Pons (tissue), 1 donor: ENCODE measurements at places on chromosomes 2 and 18.
A peak's percentile ranks its signal among the peaks of the same experiment; 100 is the strongest.

DNA sequence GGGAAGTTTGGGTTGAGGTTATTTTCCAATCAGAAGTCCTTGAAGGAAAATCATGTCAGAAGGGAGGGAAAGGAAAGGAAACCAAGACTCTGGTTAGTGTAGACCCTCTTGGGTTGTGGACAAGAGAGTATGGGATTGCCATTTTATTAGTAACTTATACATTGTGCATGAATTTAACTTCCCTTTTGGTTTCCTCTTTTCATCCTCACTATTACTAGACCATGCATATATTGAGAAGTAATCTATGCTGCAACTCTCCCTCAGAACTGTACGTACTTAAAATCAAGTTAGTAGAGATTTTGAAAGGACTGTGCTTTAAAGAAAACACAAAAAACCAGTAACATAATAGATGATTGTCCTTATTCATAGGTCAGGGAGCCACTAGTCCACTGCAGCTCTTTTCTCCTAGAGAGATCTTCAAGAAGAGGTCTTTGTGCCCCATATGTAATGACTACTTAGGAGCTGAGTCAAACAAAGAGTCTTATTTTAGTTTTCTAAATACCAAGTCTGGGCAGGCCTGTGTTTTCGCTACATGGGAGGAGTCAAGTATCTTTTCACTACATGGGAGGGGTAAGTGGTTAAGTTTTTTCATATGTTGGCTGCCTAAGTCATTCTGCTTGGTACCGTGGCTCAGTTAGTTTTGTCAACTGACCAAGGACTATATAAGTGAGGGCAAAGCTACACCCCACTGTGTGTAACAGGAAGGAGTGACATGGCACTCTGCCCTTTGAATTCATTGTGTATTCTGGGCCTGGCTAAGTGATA is 25.2 kb upstream of the FAM117B start:
- DNase-seq: peak; percentile 40

DNA sequence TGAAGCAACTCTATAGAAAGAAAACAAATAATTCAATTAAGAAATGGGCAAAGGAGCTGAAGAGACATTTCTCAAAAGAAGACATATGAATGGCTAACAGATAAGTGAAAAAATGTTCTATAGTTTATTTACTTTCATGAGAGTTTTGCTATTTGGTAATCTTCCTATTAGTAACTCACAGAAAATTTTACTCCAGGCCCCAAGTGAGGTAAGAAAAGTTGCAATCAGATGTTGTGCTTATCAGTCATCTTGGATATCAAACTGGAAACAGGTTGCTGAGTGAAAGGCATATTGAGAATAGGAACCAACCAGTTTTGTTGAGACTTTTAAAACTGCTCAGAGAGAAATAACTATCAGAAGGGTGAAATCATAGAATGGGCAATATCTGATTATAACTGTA is 1179.0 kb upstream of the ACVR2A start:
- DNase-seq: no peak

- DNase-seq: no peak
These were observed 499.6 kb upstream of the HS6ST1 start for GRCh38 chr2:128818248-128818647.

DNA sequence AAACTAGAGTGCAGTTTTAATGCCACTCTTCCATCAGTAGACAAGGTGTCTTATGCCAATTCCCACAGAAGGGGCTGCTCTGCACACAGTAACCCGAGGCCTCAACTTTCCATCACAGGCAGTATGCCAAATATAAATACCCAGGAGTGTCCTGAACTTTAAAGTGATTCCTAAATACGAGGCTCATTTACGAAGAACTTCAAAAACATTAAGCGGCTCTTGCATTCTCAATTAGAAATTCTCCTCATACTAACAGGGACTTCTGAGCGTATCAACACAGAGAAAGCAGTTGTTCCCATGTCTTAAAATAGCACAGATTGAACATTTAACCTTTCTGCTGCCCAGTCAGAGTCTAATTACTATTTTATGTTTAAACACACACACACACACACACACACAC is 638.6 kb downstream of the ERBB4 start:
- no peak for DNase-seq

DNA sequence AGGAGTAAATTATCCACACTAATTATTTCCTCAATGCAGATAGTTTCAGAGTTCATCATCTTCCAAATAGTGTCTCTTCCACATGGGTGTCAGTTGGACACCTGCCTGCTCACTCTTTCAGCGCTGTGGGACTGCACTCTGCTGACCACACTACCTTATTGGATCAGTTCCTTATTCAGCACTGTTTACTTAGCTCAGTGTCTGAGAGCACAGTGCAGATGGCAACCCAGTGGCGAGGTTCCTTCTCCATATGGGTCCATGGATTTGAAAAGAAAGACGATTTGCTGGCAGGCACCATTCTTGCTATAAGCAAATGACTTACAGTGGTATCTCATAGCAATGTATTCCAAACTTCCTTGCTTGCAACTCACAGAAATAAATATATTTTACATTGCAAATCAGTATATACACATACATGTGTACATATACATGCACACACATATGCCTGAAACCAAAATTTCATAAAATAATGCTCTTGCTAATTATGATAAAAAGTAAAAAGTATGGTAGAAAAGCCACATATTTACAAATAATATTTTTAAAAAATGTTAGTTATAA is 354.8 kb downstream of the INSIG2 start:
- peak; percentile 6 for DNase-seq
